ENCODE measurements at places on chromosomes 2 and 18.
A peak's percentile ranks its signal among the peaks of the same experiment; 100 is the strongest.

GRCh38 chr2:226813148-226813701 lies 13.6 kb upstream of the IRS1 start:
- no peak for DNase-seq

DNA sequence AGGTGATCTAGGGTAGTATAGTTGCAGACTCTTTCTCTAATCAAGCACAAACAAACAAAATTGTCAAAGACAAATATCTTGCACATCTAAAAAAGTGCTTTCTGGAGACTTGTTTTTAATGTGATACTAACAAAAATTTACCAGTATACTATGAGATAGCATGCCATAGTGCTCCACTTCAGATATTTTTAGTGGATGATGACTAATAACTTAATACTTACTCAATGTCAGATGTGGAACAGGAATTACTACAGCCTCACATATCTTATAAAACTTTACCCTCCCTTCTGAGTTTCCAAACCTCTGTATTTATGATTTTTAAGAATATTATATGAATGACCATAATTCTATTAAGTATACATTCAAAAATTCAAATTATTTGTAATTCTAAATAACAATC lies 1162.0 kb upstream of the SLC39A10 start:
- DNase-seq, result no peak

- DNase-seq, result no peak
Measured at GRCh38 chr2:39464864-39465263, 27.8 kb upstream of the MAP4K3 start.

- DNase-seq, result peak; percentile 19
Measured at GRCh38 chr2:137865954-137866540, 98.2 kb upstream of the HNMT start.

- no peak for DNase-seq
Measured at GRCh38 chr2:19028587-19029375, 329.6 kb downstream of the OSR1 start.

GRCh38 chr18:54931152-54931551 lies 28.1 kb downstream of the CCDC68 start:
- DNase-seq, result no peak

DNA sequence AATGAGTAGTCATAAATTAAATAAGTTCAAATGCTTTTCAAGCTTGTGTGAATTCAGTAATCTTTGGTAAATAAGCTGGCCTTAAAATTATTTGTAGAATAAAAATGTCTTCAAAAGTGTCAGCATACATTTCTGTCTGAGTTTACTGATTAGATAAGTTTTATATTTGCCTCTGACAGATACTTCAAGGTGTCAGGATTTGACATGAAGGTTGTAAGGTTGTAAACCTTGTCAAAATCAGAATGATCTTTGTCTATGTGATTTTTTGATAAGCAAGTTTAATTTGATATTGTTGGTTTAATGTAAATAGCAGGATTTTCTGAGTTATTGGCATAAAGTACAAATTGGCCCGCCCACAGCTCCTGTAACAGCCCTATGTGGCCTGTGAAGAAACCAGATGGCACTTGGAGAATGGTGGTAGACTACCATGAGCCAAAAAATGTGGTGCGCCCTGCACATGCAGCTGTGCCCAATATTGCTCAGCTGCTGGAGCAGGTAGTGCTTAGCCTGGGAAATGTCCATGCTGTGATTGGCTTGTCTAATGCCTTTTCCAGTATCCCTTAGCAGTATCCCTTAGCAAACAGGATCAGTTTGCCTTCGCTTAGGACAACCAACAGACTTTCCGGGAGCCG lies 188.0 kb upstream of the SPHKAP start:
- no peak for DNase-seq

DNA sequence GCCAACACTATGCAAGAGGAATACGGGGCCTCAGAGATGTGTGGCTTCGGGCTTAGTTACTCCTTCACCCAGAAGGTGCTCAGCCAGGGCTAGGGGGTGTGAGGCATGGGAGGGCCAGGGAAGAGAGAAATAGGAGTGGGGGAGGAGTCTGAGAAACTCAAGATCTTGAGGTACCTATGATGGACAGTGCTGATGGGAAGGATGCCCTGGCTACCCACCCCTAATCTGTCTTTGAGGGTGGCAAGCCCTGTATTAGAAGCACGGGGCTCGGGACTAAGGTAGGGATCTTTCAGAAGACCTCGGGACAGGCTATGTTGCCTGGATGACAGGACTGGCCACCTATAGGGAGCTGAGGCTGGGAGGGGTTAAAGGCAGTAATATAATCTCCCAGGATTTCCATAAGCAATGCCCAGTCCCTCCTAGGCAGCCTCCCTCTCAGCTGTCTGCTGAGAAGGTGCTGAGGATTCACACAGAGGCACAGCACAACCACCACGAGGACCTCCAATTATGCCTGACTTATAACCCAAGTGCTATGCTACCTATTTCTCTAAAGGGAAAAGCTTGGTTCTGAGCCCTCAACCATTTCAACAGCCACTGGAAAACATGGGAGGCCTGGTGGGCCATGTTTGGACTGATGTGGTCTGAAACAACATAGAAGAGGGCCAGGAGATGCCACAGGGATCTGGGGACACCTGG lies 23.3 kb downstream of the MTHFD2 start:
- DNase-seq, result no peak

DNA sequence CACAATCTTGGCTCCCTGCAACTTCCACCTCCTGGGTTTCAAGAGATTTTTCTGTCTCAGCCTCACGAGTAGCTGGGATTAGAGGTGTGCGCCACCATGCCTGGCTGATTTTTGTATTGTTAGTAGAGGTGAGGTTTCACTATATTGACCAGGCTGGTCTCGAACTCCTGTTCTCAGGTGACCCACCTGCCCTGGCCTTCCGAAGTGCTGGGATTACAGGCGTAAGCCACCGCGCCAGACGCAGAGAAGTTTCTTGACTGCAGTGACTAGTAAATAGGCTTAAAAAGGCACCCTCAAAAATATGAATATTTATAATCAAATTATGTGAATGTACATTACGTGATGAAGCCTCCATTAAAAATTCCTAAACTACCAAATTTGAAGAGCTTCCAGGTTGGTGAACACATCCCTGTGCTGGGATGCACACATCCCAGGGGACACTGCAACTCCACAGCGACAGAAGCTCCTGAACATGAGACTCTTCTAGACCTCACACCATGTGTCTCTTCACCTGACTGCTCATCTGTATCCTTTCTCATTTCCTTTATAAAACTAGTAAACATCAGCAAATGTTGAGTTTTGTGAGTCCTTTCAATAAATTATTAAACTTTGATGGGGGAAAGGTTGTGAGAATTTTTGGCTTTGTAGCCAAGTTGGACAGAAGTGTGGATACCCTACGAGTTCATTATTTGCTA lies 203.3 kb upstream of the SPOPL start:
- no peak for DNase-seq

GRCh38 chr2:109128048-109128615 lies 873 bp upstream of the SH3RF3 start:
- DNase-seq, result peak; percentile 52

DNA sequence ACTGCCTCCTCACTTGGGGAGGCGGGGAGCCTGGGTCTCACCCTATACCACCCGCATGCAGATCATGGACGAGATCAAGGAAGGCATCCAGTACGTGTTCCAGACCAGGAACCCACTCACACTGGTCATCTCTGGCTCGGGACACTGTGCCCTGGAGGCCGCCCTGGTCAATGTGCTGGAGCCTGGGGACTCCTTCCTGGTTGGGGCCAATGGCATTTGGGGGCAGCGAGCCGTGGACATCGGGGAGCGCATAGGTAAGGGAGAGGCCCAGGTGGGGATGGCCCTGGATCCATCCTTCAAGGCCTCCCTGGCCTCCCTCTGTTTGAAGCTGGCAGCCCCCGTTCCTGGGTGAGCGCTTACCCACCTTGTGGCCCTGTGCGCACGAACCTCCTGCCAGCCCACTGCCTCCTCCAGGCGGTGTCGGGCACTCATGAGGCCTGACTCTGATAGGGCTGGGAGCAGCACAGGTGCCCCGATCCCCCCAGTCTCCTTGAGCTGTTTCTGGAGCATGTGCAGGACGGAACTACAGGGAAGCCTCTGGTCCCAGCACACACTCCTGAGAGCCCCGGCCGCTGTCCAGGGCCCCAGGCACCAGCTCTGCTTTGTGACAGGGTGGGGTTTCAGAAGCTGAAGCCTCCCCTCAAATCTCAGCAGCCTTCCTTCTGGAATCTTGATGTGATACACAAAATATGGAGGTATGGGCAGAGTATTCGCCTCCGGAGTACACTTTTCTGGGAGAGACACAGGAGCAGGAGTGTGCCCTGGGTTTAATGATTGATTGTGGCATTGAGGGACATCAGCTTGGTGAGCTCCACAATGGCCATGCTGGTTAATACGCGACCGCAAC lies 708 bp downstream of the AGXT start:
- no peak for DNase-seq

All from activated CD4-positive, alpha-beta T cell treated with anti-CD3 and anti-CD28 coated beads for 1 hour (primary cell).